ENCODE measurements at places on chromosomes 11 and 22.

- no peak for DNase-seq
Observed at GRCh38 chr11:9651481-9651880, 12.4 kb upstream of the SWAP70 start.

DNA sequence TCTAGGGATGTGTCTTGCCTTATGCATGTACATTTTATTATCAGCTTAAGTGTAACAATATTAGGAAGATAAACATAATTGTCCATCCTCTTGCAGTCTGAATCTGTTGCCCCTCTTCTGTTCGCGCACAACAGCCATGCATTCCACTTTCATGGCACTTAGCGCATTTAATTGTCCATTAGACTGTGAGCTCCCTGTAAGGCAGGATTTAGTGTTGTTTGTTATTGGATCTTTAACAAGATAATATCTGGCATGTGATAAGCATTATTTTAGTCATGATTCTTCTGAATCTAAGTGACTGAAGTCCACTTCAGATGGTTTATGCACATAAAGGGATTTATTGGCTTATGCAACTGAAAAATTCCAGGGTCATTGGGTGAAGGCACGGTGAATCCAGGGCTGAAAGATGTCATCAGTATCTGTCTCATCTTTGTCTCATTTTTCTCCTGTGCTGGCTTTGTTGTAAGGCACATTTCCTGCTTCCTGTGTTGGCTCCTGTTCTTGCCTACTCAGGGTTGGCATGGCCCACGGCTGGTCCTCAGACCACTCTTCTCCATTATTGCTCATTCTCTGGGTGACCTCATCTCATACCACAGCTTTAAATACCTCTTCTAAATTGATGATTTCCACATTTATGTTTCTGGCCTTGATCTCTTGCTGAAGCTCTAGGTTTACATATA is 37.6 kb downstream of the ATXN10 start:
- no peak for DNase-seq

DNA sequence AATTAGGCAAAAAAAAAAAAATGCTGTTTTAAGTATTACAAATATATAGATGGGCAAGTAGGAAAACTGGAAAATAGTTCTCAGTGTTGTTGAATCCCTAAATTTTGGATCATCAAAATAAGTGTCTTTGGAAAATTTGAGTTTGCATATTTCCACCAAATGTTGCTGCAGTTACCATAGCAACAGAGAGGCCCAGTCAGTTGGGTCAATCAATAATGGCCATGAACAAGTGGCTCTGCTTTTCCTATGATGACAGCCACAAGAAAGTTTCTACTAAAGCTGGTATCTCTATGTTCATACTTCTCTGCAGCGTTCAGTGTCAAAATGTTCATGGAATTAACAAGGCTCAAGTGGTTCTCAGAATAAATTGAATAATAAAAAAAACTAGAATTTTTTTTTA is 79.1 kb downstream of the SERGEF start:
- DNase-seq, result no peak

DNA sequence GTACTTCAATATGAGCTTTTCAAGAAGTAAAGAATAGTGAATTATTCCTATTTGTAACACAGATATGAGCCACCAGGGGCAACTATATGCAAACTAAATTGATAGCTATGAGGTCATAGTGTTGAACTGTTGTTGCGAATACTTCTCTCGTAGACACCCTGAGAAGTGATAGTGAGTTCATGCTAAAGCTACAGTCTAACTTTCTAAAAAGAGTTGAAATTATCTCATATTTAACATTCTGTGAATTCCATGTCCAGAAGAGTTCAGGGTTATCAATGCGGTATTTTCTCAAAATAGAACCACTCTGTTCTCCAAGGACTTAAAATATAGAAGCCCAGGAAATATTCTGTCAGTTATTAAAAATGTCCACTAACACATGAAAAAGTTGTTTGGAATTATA is 185.4 kb downstream of the AASDHPPT start:
- no peak for DNase-seq

DNA sequence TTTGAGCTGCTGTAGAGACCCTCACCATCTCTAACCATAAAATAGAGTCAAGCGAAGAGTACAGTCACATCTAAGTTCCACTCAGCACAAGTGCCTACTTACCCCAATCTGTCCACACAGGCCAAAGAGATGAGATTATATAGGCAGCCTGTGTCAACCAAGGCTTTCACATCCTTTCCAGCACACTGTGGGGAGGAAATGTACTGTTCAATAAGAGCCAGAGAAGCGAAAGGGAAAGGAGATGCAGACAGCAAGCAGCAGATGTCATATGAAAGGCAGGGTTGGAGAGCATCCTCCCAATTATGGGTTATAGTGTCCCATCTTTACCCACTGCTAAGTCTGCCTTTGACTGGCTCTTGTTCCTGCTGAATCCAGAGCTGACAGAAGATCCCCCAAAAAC is 16.4 kb downstream of the NRIP3 start:
- DNase-seq, result no peak

DNA sequence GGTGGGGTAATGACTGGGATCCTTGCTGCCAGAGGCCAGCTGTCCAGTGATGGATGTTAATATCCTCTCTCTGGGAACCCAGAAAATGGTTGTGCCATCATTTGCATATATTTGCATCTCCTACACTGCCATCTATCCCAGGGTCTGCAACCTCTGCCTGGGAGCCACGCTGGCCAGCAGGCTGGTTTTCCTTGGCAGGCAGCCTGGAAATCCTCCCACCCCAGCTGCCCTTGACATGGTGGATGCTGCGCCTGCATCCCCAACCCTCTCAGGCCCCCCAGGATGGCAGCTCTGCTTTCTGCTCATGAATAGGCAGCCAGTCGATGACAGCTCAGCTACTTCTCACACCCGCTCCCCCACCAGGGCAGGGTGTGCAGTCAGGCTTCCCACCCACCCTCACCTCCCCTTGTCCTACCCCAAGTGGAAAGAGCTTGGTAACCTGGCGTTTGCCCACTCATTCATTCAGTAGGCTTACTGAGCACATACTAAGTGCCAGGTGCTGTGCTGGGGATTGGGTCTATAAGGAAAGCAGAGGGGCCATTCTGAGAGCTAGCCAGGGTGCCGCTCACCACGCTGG is 202.5 kb downstream of the TRIM29 start:
- no peak for DNase-seq

DNA sequence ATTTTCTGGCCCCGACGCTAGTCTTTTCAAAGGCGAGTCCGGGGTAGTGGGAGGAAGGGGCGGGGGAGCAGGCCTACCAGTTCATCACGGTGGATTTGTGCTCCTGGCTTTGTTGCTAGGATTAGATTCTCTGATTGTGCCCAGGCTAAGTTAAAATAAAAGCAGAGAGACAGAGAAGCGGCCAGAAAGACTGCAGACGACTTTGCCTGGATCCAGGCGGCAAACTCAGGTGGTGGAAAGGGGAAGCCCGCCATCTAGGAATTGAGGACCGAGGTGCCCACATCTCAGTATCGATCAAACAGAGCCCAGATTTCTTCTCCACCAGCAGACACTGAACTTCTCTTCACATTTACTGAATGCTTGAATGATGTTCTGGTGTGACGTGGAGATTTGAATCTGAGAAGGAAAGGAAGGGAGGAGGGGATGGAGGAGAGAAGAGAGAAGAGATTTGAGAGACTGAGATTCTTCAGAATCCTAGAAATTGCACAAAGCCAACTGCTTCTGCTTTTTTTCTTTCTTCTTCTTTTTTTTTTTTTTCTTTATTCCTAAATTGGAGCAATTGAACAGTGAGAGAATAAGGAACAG is 2.7 kb downstream of the FAT3 start:
- no peak for DNase-seq

DNA sequence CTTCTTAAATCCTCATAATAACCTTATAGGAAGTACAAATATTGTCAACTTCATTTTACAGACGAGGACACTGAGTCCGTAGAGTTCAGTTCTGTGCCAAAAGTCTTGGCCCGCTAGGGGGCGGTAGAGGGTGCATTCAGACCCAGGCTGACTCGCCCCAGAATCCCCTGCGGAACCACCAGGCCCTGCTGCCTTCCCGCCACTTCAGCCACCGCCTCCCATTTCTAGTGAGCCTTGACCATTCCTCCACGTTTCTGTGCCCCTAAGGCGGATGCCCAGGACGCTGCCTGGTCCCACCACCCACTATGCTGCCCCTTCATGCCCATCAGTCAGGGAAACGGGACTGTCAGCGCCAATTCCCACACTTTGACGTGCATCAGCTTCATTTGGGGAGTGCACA is 19.1 kb downstream of the SYT13 start:
- peak; percentile 42 for DNase-seq

- DNase-seq, result peak; percentile 62
Observed at GRCh38 chr11:133082453-133082781, 449.9 kb downstream of the OPCML start.

GRCh38 chr11:14583252-14584034 is 60.2 kb upstream of the PDE3B start:
- no peak for DNase-seq

DNA sequence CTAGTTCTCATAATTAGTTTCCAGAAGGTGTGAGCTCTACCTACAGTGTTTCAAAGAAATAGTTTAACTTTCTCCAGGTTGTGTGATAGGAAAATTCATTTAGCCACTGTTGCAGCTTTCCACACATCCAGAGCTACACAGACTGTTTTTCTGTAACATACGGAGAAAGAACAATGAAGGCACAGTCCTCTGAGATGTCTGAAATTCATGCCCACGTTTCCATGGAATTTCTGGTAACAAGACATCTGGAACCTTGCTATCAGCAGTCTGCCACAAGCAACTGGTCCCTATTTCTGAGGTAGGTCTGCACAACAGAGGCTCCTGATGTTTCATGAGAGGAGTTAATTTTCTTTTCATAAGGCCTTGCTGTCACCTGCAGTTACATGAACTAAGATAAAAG is 273.3 kb upstream of the C11orf87 start:
- DNase-seq, result no peak
